ENCODE measurements at places on chromosomes 6 and 20. TPM values are rescaled to one million over a fixed set of nuclear protein-coding genes. Genes with fewer than 3 reads are reported as not detected.

DNA sequence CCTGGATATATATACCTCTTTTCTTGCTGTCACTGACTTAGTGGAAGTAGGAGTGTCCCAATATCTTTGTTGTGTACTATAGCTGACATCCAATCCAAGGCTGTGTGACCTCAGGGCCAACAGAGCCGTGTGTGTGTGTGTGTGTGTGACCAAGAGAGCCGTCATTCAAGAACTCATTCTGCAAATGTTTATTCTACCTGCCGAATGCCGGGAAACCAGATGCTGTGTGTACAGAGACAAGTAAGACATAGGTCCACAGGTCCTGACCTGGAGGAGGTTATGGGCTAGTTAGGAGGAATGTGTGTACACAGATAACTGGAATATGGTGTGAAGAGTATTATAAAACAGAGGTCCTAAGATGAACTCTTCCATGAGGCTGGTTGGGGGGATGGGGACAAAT lies 190.0 kb downstream of the DHX35 start:
- no peak for DNase-seq

- no peak for DNase-seq
Observed at GRCh38 chr20:37869334-37869861, 33.5 kb upstream of the VSTM2L start.

- DNase-seq: peak; percentile 67
Observed at GRCh38 chr6:70686548-70687133, 19.0 kb downstream of the SMAP1 start.

Gene TCFL5
- total RNA-seq: 16.1 TPM

GRCh38 chr6:44837255-44837654 lies 449.7 kb downstream of the CDC5L start:
- no peak for DNase-seq

GRCh38 chr20:49310705-49311104 lies 32.8 kb upstream of the ZNFX1 start:
- no peak for DNase-seq

GRCh38 chr6:160227769-160228161 lies 30.9 kb downstream of the SLC22A2 start:
- no peak for DNase-seq

DNA sequence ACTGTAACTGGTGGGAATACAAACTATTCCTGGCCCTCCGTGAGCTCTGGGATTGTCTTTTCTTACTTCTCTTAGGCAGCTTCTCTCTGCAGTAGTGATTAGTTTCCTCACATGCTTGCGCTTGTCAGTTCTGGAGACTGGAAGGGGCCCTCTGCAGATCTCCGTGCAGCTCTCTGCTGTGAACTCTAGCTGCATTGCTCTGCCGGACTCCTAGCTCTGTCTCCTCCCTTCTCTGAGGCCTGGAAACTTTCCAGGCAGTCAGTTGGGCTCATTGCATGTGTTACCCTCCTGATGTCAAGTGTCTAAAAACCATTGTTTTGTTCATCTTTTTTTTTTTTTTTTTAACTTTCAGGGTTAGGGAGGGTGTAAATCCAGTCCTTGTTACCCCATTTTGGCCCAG lies 102.3 kb downstream of the CTNNBL1 start:
- no peak for DNase-seq

Gene SMLR1
- total RNA-seq: not detected

DNA sequence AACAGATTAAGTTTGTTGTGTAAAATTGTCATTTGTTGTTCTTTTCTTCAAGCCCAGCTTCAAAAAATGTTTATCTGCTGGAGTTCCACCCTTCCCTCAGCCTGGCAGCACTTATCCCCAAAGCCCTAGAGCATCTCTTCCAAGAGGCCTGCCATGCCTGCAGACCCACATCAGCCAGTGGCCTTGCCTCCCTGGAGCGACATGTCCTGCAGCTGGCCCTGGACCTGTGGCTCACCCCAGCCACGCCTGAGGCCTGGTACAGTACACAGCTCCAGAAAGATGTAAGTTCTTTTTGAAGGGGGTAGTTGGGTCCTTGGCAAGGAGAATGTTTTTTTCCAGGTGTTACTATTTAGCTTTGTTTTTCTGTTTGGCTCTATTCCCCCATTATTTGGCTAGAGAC lies 124.8 kb downstream of the CD164 start:
- no peak for DNase-seq

DNA sequence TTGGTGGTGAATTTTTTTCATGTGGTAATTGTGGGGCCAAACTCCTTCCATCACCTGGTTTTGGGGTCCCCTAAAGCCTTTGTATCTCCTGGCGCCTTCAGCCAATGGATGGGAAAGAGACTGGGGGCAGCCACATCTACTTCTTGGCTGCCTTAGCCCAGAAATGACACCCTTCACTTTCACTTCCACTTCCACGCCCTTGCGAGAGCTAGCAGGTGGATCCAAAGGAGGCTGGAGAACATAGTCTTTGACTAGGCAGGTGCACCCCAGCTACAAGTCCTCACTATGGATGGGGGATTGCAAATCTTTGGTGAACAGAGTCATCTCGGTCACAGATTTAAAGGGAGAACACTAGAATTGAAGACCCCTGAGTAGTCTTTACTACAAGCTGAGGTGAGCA lies 70.8 kb downstream of the NDUFAF5 start:
- no peak for DNase-seq

Gene PCK1
- total RNA-seq: 0.94 TPM

DNA sequence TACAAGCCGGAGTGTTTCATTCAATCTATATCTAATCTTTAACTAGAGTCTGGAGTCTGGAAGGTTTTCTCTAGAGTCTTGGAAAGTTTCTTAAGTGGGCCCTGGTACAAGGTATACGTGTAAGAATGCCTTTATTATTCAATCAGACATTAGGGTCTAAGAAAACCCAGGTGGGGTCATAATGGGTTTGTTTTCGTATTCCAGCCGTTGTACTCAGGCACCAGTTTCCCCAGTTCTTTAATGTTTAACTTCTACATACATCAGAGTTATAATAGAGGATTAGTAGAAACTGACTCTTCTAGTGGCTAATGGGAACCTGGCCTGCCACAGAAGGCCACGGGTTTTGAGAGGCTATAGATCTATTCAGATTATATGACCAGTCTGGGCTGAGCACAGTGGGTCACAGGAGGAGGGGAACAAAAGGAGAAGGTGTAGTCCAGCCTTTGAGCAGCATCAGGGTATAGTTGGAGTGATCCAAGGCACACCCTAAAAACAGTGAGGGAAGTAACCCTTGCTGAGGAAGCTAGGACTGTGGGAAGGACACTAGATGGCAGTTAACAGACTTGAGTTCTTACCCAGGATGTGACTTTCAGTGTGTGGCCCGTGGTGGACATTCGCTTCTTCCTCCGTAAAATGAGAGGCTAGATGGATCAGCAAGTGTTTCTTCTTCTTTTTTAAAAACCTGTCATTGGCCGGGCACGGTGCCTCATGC lies 15.5 kb downstream of the FAM83B start:
- DNase-seq: no peak

DNA sequence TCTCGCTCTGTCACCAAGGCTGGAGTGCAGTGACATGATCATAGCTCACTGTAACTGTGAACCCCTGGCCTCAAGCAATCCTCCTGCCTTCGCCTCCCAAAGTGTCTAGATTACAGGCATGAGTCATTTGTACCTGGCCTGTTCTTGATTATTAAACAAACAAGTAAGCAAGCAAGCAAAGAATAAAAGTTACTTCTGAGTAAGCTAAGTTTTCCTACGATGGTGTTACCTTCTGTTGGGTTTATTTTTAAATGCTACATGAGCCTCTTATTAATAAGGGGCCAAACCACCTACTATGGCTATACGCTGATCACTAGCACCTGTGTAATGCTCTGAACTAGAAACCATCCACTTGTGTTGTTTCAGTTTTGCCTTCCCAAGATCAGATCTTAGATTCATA lies 50.8 kb downstream of the IL22RA2 start:
- no peak for DNase-seq

Gene HCRTR2
- total RNA-seq: not detected

DNA sequence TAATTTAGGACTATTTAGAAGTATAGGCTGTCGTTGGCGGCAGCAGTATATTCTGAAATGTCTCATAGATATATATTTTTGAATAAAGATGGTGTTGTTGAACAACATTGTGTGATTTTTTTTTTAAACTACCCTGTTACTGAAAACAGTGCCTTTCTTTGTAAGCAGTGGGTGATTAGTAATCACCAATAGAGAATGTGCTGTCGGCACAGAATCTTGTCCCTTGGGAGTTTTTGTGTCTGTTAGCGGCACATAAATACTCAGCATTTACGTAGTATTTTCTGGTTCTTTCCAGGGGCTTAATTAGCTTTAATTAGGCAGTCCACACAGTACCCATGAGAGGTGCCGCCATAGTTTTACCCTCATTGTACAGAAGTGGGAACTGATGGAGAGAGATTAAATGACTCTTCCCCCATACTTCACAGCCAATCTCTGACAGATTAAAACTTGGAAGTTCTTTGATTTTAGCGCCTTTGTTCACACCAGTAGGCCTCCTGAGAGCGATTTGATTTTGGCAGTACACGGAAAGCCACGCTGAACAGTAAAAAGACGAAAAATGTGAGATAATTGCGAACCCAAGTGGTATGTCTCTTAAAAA lies 58.8 kb downstream of the RPRD1B start:
- no peak for DNase-seq

Gene MMP24
- 5.7 TPM for total RNA-seq

- DNase-seq: no peak
Observed at GRCh38 chr6:17220040-17220910, 60.9 kb upstream of the RBM24 start.

DNA sequence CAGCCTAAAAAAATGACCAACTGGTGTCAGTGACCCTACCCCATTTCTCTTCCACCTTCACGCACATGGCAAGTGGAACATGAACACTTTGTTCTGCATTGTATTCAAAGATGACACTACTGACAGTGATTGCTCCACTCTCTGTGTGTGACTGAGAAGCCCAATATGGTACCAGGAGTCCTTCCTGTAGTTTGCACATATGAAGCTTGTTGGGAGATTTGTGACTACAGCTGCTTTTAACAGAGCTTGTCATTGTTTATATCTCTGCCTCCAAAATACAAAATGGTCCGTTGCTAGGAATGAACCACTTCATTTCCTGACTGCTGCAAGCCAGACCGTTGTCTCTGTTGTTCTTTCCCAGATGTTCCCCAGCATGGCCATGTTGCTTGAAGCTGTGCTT lies 140.3 kb upstream of the TCF21 start:
- DNase-seq: no peak

DNA sequence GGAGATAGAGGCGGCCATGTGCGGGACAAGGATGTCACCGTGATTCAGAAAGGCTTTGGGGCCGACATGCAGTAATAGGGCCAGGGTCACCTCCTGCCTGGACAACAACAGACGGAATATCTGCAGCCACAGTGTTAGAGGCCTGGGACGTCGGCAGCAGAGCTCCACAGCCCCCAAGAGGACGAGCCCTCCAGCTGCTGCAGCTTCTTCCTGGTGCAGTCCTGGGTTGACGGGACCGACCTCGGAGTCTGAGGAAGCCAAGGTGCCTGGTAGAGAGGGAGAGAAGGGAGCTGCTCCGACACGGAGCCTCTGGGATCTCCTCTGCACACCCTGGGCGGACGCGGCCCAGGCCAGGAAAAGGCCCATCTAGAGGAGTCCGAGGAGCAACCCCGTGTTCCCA lies 23.2 kb upstream of the CHRNA4 start:
- no peak for DNase-seq

GRCh38 chr20:19438488-19438887 lies 226.0 kb downstream of the SLC24A3 start:
- DNase-seq: no peak

DNA sequence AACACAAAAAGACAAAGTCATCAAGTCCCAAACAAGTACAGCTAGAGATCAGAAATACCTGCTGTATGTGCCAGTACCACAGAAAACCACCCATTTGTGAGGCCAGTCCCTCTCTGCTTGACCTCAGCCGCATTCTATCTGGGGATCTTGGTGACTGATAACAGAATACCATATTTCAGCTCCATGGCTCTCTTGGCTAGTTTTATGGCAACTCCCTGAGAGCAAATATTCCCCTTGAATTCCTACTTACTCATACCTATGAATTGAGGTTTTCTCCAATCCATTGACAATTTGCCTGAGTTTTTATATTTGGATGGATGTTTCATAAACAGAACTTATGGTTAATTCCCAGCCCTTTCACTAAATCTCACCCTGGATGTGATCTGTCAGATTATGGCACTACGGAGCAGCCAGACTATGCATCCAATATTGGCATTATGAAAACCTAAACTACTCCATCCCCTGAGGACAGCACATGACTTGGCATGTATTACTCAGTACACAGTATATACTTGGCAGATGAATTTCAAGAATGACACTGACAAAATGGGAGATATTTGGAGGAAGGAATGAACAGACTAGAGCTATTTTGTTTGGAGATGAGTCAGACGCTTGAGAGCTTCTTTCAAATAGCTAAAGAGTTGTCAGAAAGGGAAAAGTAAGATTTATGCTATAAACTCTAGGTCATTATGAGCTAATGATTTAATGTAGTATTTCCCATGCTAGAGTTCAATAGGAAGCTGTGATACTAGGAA lies 95.7 kb downstream of the PRDM1 start:
- no peak for DNase-seq

Gene EXOC2
- 10.1 TPM for total RNA-seq

- DNase-seq: peak; percentile 53
Observed at GRCh38 chr6:45946352-45946751, 69.3 kb downstream of the CLIC5 start.

GRCh38 chr6:136889271-136890193 lies 32.6 kb upstream of the SLC35D3 start:
- no peak for DNase-seq

Gene PLEKHG1
- total RNA-seq: 4.4 TPM

- DNase-seq: no peak
Observed at GRCh38 chr20:6397115-6397514, 274.3 kb upstream of the FERMT1 start.

DNA sequence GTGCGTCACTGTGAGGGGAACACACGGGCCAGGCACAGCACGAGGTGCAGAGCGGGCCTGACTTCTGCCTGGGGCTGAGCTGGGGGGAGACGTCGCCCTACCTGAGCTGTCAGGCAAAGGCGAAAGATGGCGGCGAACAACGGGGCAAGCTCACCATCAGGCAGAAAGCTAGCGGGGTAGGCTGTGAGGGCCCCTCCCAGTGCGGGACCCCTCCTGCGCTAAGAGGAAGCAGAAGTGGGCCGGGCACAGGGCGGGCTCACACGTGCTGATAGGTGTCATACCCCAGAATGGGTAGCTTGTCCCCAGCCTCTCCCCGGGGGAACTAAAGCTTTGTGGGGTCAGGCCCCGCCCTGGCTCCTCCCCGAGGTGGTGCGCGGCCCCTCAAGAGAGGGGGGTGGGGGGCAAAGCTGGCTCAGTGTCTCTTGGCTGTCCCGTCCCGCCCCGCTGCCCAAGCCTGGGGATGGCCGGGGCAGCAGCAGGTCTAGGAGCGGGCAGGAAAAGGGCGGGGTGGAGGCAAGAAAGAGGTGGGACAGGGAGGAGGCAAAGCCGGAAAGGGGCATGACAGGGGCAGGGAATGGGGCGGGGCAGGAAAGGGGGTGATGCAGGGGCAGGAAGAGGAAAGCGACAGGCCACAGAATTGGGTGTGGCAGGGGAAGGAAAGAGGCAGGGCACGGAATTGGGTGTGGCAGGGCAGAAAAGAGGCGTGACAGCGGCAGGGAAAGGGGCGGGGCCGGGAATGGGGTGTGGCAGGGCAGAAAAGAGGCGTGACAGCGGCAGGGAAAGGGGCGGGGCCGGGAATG lies 14.7 kb downstream of the UCKL1 start:
- DNase-seq: peak; percentile 83

Gene KCNK17
- 0.13 TPM for total RNA-seq

GRCh38 chr6:169843110-169843509 lies 91.7 kb downstream of the ERMARD start:
- no peak for DNase-seq
